D721Med (cell line): ENCODE measurements at places on chromosomes 5 and 9.

GRCh38 chr5:131068893-131069643, 96.0 kb downstream of the HINT1 start:
- DNase-seq, result no peak

- no peak for DNase-seq
Observed at GRCh38 chr9:91750343-91750742, 199.7 kb downstream of the ROR2 start.

DNA sequence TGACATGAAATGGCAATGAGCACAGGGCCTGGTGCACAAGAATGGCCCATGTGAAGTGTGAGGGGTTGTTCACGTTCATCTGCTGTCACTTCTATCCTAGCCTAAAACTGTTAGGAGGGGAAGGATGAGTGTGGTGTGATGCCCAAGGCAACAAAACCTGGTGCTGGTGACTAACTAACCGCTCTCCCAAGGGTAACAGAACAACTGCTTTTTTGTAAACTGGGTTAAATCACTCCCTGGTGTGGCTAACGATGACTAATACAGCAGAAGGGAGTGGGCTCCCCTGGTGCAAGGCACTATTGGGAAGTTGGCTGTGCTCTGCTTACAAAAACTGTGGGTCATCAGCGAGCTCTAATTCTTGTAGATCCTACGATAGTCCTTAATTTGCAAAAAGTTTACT, 103.2 kb upstream of the VCAN start:
- DNase-seq, result no peak

GRCh38 chr9:133951265-133951664, 40.9 kb downstream of the VAV2 start:
- DNase-seq, result no peak

- no peak for DNase-seq
Observed at GRCh38 chr9:131398204-131398603, 4.3 kb downstream of the PRRC2B start.

DNA sequence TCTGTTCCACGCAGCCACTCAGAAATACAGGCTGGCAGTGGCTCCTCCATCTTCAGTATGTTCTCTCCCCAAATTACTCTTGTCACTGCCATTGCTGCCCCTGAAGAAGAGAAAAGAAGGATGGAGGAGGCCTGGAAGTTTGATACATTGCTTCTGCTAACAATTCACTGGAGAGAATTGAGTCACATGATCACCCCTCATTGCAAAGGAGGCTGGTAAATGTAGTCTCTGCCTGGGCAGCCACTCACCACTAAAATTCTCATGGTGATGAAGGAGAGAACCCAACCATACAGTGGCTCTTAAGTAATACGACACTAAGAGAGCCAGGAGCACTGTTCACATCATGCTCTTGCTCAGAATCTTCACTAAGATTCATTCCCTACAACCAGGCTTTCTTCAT, 112.0 kb downstream of the DOCK8 start:
- no peak for DNase-seq

DNA sequence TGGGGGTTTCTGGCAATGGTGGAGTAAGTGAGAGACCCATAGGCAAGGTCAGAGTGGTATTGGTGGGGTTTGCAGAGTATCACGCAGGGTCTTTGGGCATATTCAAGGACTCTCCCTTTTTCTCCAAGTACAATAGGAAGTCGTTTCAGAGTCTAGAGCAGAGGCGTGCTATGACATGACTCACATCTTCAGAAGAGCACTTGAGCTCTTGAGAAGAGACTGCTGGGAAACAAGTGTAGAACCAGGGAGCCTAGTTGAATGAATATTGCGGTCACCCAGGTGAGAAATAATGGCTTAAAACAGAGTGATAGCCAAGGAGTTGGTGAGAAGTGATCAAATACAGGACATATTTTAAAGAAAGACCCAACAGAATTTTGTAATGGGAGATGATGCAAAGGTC, 813.4 kb downstream of the TLE1 start:
- DNase-seq, result no peak
